H4 (cell line): ENCODE measurements at places on chromosomes 16 and 17. TPM values are rescaled to one million over a fixed set of nuclear protein-coding genes. Genes with fewer than 3 reads are reported as not detected.

DNA sequence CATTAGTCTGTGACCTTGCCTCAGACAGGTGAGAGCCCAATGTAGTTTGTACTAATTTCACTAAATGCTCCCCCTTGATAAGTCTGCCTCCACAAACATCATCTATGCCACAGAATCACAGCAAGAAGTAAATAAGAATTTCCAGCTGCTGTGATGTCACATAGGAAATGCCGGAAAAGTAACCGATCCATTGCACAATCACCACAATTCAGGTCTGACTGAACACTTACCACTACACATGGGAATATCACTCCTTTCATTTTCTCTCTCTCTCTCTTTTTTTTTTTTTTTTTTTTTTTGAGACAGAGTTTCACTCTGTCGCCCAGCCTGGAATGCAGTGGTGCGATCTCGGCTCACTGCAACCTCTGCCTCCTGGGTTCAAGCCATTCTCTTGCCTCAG is 79.0 kb upstream of the CDH11 start:
- DNase-seq, result peak; percentile 74

DNA sequence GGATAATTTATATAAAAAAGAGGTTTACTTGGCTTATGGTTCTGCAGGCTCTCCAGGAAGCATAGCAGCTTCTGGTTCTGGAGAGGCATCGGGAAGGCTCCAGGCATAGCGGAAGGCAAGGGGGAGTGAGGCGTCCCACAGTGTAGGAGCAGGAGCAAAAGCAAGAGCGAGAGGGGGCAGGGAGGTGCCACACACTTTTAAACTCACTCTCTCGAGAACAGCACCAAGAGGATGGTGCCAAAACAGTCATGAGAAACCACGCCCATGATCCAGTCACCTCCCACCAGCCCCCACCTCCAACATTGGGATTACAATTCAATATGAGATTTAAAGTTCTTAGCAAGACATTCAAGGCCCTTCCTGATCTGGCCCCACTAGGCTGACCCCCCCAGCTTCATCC is 50.0 kb upstream of the LGALS9 start:
- no peak for DNase-seq

- no peak for DNase-seq
Observed at GRCh38 chr16:54093281-54093680, 193.3 kb downstream of the IRX3 start.

GRCh38 chr17:80650751-80651518 is 106.3 kb downstream of the RPTOR start:
- no peak for DNase-seq

GRCh38 chr16:23833960-23834685 is 1.7 kb upstream of the PRKCB start:
- DNase-seq, result no peak

- no peak for DNase-seq
Observed at GRCh38 chr16:22784690-22785214, 29.2 kb upstream of the HS3ST2 start.

GRCh38 chr16:30894540-30895368 is 877 bp upstream of the BCL7C start:
- DNase-seq, result no peak

DNA sequence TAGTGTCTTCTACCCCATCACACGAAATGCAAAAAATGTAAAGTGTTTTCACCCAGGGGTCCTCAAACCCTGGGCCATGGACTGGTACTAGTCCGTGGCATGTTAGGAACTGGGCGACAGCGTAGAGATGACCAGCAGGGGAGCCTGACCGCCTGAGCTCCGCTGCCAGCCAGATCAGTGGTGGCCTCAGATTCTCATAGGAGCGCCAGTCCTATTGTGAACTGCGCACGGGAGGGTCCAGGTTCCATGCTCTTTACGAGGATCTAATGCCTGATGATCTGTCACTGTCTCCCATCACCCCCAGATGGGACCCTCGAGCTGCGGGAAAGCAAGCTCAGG is 4.5 kb downstream of the SCARF1 start:
- no peak for DNase-seq

GRCh38 chr17:18184143-18185031 is 759 bp downstream of the ALKBH5 start:
- no peak for DNase-seq

TAT gene
- not detected in 2 replicates for total RNA-seq

TNFRSF13B gene
- not detected in 2 replicates for total RNA-seq

- no peak for DNase-seq
Observed at GRCh38 chr17:4766723-4767122, 5.0 kb upstream of the TM4SF5 start.

DNA sequence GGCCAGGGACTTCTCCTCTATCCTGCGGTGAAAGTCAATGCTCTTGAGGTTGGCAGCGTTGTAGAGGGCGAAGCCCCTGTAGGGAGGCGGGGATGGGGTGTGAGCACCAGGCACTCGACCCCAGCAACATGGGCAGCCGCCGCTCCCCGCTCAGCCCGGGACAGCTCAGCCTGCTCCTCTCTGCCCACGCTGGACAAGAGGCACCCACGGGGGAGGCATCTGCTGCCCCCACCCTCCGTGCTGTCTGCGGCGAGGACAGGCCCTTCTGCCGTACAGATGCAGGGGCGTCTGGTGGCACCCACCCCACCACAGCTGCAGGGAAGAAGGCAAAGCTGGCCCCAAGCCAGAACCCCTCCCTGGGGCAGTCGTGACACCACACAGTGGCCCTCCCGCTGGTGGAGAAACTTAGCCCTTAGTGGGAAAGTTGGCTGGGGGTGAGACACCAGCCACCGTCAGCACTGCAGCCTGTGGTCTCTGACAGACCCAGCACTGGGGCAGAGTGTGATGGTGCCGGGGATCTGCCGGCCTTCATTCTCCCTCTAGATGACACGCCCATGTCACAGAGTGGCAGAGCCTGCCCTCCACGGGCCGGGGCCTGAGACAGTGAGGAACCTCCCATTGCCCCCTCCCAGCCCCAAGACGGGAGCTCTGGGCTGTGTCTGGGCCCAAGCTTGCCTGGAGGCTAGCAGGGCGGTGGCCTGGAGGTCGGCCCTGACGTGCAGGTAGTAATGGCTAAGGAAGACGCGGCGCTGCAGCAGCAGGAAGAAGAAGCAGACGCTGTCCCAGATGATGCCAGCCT is 19.5 kb downstream of the CTU2 start:
- no peak for DNase-seq

CRK gene
- 70.9 and 80.5 TPM in 2 replicates for total RNA-seq

GRCh38 chr16:88334778-88335720 is 47.7 kb upstream of the ZNF469 start:
- DNase-seq, result no peak

SLC5A11 gene
- total RNA-seq, result 0.50 TPM in 1 of 2 replicates, not detected in the other

DNA sequence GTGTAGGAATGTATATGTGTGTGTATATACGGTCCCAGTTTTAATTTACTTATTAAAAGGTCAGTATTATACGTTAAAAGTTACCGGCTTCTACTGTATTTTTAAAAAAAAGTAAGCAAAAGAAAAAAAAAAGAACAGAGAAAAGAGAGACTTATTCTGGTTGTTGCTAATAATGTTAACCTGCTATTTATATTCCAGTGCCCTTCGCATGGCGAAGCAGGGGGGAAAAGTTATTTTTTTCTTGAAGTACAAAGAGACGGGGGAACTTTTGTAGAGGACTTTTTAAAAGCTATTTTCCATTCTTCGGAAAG is 1.6 kb downstream of the NOG start:
- DNase-seq, result no peak

PTX4 gene
- total RNA-seq, result not detected in 2 replicates

DNA sequence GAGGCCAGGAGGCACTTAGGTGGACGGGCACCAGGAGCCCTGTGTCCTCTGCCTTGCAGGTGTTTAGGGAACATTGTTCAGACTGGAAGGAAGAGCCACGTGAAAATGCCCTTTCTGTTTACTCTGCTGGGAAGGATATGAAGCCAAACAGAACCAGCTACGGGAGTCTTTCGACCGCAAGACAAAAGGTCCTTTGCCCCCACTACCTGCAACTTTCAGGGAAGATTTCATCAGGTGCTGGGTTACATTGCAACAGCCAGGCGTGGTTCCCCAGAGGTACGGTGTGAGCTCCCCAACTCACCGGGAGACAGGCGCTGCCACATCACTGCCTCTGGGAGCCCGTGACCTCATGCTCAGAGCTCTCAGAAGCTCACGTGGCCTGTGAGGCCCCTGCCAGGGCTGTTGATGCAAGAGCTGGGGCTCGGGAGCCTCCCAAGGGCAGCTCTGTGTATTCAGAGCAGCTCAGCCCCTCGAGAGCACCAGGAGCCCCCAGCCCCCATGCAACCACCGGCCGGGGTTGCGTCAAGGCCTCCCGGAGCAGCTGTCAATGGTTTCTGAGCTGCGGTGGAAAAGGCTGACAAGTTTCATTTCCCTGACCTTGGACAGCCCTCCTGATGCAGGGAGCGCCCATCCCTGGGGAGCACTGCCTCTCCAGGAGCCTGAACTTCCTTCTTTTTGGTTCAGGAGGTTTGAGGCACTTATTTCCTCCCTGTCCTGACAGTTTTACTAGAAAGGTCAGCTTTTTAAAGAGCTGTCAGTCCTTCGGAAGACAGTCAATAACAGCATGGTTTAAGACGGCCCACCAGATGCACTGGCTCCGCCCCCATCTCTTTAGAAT is 42.1 kb downstream of the TBC1D16 start:
- DNase-seq, result peak; percentile 93

CD300H gene
- total RNA-seq, result 0.78 TPM in 1 of 2 replicates, not detected in the other

GRCh38 chr17:20010099-20010863 is 1.1 kb downstream of the SPECC1 start:
- DNase-seq, result peak; percentile 64

RASD1 gene
- total RNA-seq, result not detected in 2 replicates

PALB2 gene
- total RNA-seq, result 10.4 and 10.5 TPM in 2 replicates

DNA sequence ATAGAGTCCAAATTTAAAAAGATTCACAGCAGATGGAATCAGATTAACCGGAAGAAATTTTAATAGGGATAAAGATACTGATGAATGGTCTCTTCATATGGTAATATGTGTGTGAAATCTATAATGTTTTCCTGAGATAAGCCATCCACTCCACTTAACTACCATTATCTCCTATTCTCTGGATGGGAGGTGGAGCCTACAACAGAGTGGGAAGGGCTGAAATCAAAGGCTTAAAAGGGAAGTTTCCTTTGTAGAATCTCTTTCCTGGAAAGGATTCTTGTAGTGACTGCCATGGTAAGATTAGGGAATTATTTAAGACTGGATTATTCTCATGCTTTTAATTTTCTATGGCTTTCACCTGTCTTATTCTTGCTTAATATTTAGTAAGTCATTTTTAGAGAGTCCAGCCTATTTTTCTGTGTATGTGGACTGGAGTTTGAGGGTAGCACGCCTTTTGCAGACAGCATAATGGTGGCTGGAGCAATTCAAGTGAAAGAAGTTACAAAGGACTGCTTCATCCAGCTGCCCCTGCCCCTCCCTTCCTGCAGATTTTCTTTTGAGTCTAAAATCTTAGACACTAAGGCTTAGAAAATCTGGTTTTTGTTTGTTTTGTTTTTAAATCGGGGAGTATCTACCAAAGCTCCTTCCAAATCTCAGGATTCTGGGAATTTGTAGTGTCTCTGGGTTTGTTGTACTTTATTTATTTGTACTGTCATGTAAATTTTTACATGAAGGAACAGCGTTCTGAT is 26.5 kb downstream of the KAT7 start:
- no peak for DNase-seq

DNA sequence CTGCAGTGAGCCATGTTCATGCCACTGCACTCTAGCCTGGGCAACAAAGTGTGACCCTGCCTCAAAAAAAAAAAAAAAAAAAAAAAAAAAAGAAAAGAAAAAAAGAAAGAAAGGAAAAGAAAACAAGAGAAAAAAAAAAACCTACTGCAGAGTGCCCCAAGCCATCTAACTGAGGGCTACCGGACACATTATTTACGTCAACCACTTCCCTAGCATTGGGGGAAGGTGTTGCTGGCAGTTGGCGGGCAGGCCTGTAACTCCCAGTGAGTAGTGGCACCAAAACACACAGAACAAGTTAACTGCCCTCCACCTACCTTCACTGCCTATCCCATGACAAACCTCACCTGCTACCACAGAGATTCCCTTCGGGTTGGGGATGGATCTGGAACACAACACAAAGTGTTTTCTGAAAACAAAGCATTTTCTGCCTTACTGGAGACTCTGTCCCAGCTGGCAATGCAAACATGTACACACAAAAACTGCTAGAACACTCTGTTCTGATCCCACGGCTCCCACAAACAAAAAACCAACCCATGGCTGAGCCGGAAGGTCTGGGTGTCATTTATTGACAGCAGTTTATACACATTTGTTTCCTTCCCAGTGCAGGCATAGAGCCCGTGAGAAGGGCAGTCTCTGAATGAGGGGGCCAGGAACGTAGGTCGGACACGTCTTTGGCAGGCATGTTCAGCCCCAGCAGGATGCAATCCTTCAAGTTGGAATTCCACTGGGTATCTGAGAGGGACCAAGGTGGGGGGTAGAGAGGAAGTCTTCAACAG is 11.0 kb downstream of the PHB1 start:
- no peak for DNase-seq

ZFP3 gene
- total RNA-seq, result 0.04 and 0.14 TPM in 2 replicates

CCDC200 gene
- not detected in 2 replicates for total RNA-seq

GRCh38 chr16:12245088-12245920 is 268.8 kb downstream of the SNX29 start:
- DNase-seq, result no peak

TRPV3 gene
- total RNA-seq, result not detected in 2 replicates

SLC38A8 gene
- total RNA-seq, result not detected in 2 replicates
